ENCODE measurements at places on chromosomes 7 and 10.

- no peak for DNase-seq
These were observed 45.2 kb downstream of the PARP12 start for GRCh38 chr7:140017543-140017942.

DNA sequence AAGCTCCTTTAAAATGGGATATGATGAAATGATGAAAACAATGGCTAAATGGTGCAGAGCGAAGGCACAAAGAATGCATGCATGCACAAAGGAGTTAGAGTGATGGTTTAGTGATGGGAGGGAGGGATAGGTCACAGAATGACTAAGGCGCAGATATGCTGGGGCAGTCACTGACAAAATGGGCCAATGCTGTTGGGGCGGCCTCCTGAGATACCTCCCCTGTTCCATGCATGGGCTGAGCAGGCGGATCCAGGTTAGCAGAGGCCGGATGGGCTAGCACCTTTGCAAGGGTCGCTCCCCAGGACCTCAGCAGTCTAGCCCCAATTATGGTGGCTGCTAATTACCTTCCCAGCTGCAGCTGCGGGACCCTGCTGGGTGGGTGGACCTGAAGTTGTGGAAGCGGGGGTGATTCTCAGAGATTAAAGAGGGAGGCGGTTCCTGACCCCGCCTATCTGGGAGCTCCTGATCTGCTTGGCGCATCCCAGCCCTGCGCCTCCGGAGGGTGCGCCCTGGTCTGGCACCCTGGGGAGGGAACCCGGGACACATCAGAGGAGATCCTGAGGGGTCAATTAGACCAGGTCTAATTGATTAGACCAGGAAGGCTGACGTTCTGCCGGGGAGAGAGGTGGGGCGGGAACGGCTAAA lies 175.0 kb downstream of the CYP26A1 start:
- DNase-seq = no peak

- no peak for DNase-seq
These were observed 119.5 kb downstream of the MARCHF5 start for GRCh38 chr10:92410501-92410900.

GRCh38 chr7:149776848-149777407 lies 3.5 kb upstream of the ZNF467 start:
- no peak for DNase-seq

- DNase-seq = peak; percentile 57
These were observed 370.2 kb downstream of the PHF14 start for GRCh38 chr7:11343818-11344413.

- no peak for DNase-seq
These were observed 125.6 kb downstream of the CYP26A1 start for GRCh38 chr10:93199191-93199751.

DNA sequence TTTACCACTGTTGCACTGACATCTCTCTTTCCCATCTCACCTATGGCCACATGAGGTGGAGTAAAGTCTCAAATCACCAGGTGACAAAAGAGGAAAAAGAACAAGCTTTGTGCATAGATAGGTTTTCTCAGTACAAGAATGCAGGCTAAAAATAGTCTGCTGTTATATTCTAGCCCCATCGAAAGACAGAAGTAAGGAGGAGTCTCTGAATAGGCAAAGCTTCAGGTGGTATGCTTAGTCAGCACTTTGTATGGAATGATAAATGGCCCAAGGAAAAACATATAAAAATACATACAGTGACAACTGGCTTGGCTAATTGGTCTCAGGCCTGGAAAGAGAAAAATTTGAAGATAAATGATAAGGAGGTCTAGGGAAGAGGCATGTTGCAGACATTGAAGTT lies 39.6 kb upstream of the KCND2 start:
- DNase-seq = peak; percentile 94

- DNase-seq = no peak
These were observed 450.6 kb upstream of the SORCS1 start for GRCh38 chr10:107614939-107615685.

- DNase-seq = no peak
These were observed 45.5 kb upstream of the ADARB2 start for GRCh38 chr10:1782841-1783240.

DNA sequence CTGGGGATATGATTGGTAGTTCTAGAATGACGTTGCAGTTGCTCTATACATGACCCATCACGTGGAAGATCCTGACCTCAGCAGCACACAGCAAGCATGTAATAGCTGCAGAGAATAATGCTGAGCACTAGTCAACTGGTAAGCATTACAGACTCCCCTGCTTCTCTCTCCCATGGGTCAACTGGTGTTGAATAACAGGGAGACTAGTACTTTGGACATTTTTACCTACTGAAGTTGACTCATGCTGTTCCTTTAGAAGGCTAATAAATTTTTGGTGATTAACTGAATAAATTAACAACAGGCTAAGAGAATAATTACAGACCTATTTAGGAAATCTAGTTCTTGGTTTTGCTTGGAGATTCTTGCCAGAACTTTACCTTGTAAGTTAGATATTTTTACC lies 234.1 kb downstream of the AUTS2 start:
- no peak for DNase-seq

DNA sequence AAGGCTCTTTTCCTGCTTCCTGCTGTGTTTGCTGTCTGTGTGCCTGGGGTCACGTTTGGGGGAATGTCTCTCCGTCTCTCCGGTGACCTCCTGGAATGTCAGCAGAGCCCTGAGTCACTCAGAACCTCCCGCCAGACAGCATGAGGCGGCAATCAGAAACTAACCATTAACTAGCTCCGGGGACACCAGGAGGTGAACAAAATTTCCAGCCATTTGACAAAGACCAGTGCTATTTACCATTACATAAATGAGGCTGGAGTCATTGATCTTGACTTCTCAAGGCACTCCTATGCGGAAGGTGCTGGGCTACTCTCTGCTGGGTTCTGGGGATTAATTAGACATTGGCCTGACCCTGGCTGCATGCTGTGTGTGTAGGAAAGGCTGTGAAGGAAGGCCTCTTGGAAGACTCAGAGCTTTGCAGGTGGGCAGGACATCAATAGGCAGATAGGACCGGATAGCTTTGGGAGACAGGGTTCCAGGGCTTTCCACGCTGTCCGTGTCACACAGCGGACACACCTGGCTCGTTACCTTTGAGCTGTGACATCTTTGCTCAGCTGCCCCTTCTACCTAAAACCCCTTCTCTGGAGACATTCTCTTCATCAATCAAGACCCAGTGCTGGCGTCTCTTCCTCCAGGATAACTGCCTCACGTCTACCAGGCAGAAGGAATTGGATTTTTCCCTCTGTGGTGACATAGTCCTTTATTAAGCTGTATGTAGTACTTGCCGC lies 77.0 kb downstream of the PFKFB3 start:
- no peak for DNase-seq

DNA sequence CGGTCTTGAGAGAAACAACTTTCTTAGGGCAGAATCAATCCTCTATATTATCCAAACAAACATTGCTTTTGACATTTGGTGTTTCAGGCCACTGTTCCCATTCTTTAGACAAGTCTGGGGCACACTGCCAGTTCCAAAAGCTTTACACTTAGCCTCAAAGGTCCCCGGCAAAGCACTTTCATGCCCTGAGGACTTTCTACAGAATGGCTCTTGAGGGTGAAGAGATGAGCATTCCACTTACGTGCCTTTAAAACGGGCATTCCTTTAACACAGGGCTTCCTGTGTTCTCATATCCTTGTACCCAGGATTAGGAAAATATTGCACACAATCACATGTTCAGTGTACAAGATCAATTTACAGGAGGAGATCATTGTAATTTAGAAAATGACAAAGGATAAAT lies 13.1 kb upstream of the TMEM213 start:
- no peak for DNase-seq

DNA sequence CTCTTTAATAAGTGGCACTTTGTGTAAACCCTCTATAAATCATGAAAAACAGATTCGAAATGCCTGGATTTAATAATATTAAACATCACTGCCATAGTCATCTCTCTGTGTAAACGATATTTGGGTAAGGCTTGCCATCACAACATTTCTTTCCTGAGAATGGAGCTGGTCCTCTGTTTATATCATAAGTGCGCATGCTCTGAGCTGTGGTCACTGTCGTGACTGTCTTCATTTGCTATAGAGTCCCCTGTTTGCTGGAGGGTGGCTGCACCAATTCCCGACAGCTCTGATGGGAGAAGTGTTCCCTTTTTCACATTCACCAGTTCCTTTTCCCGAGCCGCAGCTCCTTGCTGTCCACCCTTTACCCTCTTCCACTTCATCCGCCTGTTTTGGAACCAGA lies 50.4 kb upstream of the AGMO start:
- DNase-seq = no peak

- no peak for DNase-seq
These were observed 93.2 kb upstream of the SAMD8 start for GRCh38 chr10:75018251-75018650.

- no peak for DNase-seq
These were observed 2.0 kb downstream of the ZSCAN25 start for GRCh38 chr7:99618726-99619125.

GRCh38 chr7:147579148-147579547 lies 1011.4 kb upstream of the C7orf33 start:
- DNase-seq = no peak

GRCh38 chr10:8463853-8464252 lies 409.4 kb downstream of the GATA3 start:
- no peak for DNase-seq

GRCh38 chr7:149296368-149296767 lies 34.4 kb downstream of the ZNF783 start:
- no peak for DNase-seq

DNA sequence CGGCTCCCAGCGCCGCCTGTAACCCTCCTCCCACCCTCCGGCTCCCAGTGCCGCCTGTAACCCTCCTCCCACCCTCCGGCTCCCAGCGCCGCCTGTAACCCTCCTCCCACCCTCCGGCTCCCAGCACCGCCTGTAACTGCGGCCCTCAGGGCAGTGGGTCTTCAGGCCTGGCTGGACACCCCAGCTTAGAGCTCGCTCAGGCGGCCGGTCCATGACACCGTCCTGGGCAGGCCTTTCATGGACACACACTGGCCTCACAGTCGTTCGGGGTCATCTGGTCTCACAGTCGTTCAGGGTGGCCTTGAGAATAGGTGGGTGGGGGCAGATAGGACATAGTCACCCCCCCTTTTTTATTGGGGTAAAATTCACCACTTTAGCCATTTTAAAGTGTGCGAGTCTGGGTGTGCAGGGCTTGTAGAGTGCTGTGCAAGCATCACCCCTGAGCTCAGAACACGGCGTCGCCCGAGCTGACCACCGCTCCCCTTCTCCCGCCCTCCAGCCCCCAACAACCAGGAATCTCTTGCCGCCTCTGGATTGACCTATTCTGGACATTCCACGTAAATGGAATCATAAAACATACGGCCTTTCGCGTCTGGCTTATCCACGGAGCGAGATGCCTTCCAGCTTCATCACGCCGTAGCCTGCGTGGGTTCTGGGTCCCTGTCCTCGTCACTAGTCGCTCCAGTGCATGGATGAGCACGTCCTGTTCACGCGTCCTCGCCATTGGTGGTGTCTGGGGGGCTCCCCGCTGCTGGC lies 41.1 kb upstream of the CFAP46 start:
- DNase-seq = no peak

- no peak for DNase-seq
These were observed 13.6 kb downstream of the OPTN start for GRCh38 chr10:13113544-13113943.

GRCh38 chr7:142535123-142535779 lies 214.0 kb upstream of the PRSS1 start:
- peak; percentile 91 for DNase-seq

DNA sequence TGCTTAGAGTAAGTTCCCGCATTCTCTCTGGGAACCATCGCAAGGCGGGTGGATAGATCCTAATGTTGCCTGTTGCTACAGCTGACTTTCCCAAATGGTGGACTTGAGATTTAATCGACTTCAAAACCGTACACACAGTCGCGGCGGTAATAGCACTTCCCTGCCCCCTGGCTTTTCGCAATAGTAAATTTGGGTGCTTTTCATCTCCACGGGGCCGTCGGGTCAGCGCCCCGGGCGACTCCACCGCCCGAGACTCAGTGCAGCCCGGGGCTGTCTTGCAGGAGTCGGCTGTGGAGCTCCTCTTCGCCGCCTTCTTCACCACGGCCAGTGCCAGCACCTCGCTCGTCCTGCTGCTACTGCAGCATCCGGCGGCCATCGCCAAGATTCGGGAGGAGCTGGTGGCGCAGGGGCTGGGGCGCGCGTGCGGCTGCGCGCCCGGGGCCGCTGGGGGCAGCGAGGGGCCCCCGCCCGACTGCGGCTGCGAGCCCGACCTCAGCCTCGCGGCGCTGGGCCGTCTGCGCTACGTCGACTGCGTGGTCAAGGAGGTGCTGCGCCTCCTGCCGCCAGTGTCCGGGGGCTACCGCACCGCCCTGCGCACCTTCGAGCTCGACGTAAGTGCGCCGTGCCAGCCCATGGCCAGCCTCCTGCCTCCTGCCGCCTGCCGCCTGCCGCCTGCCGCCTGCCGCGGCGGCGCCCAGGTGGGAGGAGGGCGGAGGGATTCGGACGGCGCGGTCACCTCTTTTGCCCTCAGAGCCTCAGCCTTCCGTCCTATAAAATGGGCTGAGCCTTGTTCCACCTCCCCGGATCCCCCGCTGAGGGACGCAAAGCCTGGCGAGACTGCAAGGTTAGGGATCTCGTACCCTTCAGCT lies 5.3 kb downstream of the CYP26C1 start:
- no peak for DNase-seq

GRCh38 chr7:79176859-79177477 lies 276.5 kb downstream of the MAGI2 start:
- peak; percentile 58 for DNase-seq

- DNase-seq = no peak
These were observed 181.4 kb upstream of the SHH start for GRCh38 chr7:155993420-155994278.

DNA sequence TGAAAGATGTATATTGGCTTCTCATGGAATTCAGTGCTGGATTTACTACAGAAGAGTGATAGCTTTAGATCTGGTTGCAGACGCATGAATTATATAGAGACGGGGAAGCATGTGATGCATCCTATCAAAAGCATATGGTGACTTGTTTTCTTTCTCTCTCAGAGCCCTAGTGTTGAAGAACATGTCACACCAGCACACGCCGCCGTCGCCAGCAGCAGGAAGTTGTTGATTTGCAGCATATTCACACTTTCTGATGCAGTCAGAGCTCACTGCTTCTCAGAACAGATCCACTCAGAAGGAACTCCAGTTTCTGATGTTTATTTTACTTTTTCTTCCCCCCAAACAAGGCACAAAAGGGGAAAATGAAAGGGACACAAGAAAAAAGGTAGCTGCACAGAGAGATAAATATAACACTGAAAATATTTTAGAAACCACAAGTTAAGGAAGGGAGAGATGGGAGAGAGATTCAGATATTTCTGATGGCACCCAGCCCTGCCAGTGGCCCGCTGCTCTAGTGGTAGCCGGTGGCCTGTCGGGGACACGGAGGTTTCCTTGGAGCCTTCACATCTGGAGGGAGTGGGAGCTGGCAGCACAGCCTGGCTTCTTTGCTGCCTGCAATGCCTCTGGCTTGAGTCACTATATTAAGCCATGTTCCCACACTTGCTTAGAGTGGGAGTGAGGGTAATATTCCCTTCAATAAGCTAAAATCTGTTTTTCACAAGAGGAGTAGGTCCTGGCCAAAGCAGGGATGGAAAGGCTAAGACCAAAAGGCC lies 123.2 kb downstream of the NRP1 start:
- DNase-seq = no peak

GRCh38 chr7:149254181-149254858 lies 7.7 kb upstream of the ZNF783 start:
- DNase-seq = no peak
